ENCODE measurements at places on chromosomes 2 and 18.

DNA sequence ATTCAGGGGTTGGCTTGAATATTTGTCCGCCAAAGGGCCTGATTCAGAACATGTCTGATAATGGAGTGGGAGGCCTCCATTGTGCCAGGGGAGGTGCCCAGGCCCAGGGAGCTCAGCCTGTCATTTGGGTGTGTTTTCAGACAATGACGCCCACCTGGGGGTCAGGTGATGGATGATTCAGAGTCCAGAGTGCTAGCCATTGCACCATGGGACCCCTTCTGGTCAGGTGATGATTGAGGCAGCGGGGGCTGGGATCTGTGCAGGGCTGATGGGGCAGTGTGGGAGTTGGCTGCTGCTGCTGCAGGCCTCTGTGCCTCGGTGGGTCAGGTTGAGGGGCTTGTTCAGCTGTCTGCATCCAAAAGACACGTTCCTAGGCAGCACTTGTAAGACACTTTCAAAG, 8.3 kb upstream of the ARHGEF4 start:
- no peak for DNase-seq

DNA sequence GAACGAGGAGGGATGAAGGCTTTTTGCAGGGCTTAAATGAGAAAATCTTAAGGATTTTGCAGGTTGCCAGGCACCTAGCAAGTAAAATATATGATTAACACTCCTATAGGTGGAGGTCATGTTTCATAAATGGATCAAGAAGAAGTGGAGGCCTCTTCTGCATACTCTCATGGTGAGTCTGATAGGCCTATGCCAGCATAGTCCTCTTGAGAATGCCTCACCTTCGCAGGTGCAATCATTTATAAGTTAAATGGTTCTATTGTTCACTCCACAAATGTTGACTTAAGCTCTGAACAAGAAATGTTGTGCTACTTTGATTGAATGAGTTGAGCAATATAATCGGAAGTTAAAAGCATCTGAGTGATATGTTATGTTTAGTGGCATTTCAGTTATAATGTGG, 12.1 kb downstream of the LRRTM1 start:
- DNase-seq: no peak

- DNase-seq: no peak
These were observed 14.7 kb downstream of the CDK15 start for GRCh38 chr2:201821080-201821479.

GRCh38 chr18:6509832-6510231, 95.1 kb upstream of the L3MBTL4 start:
- no peak for DNase-seq

Data from suprapubic skin (tissue), 4 donors.